ENCODE measurements at places on chromosomes 3 and 15.

DNA sequence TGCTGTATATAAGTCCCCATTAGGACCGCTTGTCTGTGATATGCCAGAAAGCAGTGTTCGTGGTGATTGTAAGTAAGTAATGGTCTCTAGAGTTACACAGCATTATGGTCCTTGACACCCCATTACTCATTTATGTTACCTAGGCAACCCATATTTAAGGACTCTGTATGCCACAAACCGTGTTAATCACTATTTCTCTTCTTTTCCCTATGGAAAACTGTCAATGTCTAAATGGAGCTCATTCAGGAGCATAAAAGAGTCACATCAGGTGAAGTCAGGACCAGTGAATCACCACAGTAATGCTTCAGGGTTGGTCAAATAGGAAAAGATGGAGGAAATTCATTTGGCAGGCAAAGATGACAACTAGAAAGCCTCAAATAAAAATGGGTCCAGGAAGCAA lies 146.6 kb upstream of the PEX5L start:
- no peak for DNase-seq

DNA sequence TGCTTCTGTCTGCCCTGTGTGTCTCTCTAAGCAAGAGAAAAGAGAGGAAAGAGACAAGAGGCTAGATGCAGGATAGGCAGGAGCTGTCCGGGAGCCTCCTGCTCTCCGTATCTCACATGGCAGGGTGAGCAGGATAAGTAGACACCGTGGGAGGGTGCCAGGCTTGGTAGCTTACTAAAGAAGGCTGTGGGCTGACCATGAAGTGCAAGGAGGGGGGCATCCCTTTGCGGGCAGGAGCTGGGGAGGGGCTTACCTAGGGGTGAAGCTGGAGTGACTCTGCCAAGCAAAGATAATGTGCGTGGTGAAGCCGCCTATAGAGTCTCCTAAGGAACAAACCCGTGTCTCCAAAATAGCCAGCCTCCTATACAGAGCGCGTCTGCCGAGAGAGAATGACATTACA lies 33.7 kb upstream of the TMC3 start:
- no peak for DNase-seq

GRCh38 chr3:37626736-37627565 lies 234.7 kb upstream of the CTDSPL start:
- no peak for DNase-seq

- DNase-seq: no peak
These were observed 85.6 kb downstream of the OCA2 start for GRCh38 chr15:28013480-28013879.

DNA sequence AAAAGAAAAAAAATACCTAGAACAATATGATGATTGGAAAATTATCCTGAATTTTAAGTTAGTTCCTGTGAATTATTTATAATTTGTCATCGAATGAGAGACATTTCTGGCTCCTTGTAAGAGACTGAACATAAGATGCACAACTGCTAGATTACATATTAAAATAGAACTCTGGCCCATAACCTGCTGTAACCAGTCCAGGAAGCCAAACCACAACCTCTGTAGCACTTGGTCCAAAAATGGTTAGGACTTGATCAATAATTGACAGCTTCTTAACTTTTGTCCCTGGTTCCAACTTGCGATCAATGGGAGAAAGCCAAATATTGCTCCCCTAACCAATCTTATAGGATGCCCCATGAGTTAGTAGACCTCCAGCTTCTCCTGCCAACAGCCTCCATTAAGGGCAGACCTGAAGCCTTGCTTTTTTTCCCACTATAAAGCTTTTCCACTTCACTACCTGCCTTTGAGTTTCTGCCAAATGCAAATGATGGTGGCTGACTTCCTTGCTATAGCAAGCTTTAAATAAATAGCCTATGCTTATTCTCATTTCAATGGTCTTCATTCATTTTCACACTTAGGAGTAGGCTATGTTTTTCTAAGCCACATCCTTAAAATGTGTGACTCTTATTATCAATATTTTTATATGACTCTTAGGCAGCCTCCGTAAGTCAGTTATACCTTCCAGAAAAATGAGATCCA lies 224.0 kb upstream of the ARHGEF26 start:
- no peak for DNase-seq

DNA sequence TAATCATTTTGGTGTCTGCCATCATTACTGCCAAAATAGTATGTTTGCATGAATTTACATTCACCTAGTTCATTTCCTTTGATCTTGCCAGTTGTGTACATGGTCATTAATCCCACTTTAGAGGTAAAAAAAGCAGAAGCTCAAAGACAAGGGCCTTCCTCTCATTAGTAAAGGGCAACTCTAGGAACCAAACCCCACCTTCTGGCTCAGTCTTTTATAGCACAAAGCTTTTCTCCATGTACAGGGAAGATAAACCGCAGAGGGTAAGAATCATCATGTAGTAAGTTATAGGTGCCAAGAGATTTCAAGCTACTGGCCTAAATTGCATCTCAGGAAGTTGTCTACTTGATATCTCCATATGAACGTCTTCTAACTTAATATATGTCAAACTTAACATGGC lies 19.3 kb upstream of the SPG21 start:
- no peak for DNase-seq

- no peak for DNase-seq
These were observed 291.2 kb upstream of the STT3B start for GRCh38 chr3:31241533-31241932.

DNA sequence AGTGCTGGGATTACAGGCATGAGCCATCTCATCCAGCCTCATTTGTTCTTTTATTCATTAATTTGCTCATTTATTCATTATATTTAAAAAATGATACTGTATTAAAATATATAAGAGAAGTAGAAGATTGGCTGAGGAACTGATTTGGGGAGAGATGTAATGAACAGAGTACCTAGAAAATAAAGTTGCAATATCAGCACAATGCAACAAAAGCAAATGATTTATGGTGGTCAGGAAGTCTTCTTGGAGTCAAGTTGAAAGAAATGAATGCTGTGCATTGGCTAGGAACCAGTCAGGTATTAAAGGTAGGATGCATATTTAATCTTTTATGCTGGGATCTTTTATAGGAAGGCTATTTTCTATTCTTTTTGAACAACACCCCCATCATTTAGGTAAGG lies 152.2 kb downstream of the C3orf38 start:
- no peak for DNase-seq

DNA sequence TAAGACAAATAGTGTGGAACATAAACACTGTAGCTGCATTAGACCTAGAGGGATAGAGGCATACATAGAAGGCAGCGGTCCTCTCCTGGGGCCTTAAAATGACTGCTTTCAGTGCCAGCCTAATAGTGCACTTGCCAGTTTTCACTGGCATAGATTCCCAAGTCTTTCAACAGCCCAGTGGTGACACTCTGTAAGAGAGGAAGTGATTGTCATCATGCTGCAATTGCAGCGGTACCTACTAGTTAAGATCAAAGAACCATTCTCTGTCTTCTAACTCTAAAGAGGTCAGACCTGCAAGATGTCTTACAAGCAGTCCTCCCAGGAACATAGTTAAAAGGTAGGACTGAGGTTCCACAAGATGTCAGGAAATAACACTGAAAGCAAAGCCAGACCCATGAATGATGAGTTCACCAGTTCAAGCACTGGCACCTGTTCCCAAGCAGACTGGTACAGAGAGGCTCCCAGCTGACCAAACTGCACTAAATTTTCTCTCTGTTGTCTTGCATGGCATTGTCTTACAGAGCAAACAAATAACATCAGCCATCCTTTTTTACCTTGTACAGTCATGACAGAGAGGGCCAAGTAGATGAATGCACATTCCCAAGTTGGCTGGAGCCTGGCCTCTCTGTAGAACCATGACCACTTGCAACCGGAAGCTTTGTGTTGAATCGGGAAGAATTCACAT lies 100.5 kb upstream of the SKOR1 start:
- no peak for DNase-seq

DNA sequence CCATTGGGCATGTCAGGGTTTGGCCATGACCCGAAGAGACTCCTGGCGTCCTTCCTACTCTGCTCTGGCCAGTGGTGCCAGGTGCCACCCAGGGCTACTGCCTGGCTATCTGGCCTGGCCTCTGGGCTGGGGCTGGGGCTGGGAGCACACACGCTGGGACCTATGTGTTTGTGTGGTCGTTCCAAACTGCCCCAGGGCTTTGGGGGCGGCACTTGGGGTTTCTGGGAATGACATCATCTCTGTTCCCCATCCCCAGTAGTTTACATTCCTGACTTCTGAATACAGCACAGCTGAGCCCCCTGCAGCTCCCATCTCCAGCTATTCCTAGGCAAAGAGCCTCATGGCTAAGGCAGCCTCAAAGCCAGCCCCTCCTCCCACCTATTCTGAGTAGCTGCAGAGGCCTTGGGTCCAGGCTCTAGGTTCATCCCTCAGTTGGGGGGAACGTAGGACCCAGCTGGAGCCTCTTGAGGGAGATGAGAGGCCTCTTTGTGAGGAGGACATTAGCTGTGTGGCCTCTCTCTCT lies 24.3 kb downstream of the PLEKHO2 start:
- no peak for DNase-seq

DNA sequence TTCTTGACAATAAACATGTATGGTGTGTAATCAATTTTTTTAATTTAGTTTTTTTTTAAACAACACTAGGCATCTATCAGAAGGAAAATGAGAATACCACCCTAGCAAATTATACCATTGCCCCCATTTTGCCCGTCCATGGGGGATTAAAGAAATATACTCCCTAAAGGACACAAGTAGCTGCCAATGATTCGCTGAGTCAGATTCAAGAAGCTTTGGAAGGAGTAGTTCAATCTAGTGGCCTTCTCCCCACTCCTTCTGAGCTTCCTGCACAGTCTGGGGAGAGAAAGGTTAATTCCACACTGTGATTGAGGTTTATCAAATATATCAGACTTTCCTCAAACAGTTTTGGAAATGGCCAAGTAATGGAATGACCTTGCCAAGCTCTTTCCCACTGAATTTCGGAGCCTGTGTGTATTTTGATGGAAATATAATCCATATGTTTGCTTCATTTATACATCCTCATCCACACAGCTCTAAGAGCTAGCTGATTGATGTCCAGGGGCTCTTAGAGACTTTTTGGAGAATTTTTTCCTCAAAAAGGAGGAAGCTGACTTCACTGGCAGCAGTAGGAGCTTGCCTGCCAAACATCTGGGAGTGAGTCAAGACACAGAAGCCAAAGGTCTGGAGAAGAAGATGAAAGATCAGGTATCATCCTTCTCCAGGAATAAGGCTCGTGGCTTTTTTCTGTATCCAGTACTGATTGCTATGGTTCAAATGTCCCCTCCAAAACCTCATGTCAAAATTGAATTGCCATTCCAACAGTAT lies 478.5 kb upstream of the PROK2 start:
- DNase-seq: no peak

DNA sequence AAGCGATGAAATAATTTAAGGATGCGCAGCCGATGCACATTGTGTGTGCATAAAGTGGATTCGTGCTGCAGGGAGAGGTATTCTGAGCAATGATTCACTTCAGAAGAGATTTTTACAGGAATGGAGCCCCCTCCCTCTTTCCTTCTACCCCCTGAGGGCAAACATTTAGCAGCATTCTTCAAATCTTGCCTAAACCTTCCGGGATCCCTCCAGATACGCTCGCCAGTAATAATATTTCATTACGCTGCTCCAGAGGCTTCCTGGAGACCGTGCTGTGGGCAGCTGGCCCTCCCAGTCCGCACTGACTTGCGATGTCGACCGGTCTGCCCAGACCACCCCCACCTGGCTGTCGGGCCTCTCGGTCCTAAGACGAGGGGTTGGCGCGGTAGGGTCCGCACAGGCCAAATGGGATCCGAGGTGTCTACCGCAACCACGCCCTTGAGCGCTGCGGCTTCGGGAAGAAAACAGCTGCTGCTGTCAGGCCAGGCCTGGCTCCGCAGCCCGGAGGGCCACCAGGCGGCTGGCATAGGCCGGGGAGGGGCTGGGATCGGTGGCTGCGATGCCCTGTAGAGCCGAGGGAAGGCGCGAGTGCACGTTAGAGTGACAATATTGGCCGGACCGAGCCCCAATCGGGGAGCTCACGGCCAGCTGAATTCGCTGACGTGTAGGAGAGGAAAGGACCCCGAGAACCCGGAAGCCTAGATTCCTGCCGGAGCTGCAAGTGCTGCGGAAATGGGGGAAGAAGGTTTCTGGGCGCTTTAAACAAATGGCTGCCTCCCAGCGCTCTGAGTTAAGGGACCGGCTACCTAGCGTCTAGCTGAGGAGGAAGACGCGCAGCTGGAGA lies 14.3 kb downstream of the ZIC4 start:
- DNase-seq: no peak

DNA sequence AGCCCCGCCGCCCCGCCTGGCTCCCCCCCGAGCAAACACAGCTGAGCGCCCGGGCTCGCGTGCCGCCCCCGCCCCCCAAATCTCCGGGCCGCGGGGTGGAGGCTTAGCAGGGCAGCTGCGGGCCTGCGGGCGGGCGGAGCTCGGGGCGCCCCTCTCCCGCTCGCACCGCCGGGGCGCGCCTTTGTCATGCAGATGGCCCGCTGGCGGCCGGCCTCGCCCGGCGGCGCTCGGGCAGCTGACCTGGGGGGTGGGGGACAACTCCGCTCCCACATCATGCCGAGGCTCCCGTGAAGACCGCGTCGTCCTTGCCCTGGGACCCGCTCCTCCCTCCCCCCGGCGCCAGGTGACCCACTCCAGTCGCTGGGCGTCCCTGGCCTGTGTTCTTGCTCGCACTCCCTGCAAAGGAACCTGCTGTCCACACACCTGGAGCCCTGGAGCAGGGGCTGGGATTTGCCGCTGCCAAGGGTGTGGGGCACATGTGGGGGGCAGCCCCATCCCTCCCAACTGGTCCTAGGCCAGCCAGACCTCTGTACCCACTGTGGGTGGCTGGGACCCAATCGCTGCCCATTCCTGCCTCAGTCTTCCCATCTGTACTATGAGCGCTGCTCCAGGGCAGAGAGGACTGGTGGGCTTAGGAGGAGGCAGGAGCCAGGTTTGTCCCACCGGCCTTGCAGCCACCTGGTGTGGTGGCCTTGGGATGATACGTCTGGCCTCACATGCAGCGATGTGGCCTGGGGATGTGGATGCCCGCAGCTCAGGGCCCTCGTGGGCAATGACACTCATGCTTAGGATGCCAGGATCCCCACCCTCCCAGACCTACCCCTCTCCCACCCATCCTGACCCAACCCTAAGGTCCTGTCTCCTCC lies 33.5 kb downstream of the DNAJB8 start:
- no peak for DNase-seq

DNA sequence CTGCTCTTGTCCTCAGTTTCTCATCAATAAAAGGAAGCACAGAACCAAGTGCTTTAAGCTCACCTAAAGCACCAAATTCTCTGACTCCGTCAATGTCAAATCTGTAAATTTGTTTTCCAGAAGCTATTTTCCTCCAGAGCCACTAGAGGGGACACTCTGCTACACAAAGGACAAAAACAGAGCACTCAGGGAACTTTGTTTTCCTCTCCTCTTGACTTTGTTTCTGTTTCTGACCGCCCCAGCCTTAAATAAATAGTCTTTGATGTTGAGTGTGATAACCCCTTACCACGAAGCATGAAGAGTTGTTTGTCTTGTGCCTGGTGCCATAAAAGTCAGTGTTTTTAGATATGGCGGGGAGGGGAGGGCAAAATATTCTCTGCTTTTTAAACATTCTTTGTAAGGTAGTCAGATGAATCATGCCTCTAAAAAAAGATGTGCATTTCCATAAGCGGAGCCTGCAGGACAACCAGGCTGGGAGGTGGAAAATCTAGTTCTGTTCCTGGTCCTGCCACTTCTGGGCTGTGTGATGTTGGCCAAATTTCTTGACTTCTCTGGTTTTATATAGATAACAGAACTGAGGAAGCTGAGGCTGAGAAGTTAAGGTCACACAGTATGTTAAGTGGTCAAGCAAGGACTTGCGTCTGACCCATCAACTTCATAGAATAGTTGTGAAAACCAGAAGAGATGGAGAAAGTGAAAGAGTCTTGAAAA lies 7.3 kb upstream of the ZBTB38 start:
- no peak for DNase-seq
